ENCODE measurements at places on chromosomes 5 and 9.

- DNase-seq: no peak
These were observed 1216.3 kb downstream of the PTPRD start for GRCh38 chr9:9396518-9396917.

- no peak for DNase-seq
These were observed 32.3 kb downstream of the DIMT1 start for GRCh38 chr5:62371409-62371808.

- DNase-seq: no peak
These were observed 21.9 kb upstream of the FOXE1 start for GRCh38 chr9:97830884-97831829.

- DNase-seq: no peak
These were observed 1.2 kb downstream of the PTBP3 start for GRCh38 chr9:112332214-112332613.

- DNase-seq: no peak
These were observed 603.6 kb downstream of the PSAT1 start for GRCh38 chr9:78900500-78900899.

Measured in spinal cord (tissue), 10 donors.